ENCODE measurements at places on chromosomes 4 and X.

GRCh38 chrX:2451501-2452316 is 49.1 kb downstream of the DHRSX start:
- DNase-seq: no peak

DNA sequence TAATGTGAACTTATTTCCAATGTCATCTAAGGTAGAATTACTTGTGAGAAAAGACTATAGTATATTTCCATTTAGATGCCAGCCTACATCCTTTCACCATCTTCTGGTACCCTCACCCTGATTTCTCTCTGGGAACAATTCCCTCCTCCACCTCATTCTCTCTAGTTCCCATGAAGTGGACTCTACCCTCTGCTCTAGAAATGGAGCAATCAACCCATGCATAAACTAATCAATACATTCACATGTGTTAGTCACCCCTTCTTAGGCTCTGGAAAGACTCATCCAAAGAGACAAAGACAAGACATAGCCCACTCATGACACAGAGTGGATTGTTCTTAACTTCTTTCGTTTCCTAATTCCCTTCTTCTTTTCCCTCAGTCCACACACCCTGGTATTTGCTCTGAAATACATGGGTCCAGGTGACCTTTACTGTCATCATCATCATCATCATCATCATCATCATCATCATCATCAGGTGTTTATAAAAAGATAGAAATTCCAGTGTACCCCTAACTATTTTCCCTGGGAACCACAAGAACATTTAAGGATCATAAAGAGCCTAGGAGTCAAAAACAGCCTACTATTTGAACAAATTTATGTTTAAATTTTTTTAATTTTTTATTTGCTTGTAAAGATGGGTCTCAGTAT is 298.9 kb upstream of the GALNT7 start:
- no peak for DNase-seq

GRCh38 chr4:140659943-140660700 is 91.4 kb upstream of the UCP1 start:
- no peak for DNase-seq

GRCh38 chr4:13705521-13706041 is 78.1 kb upstream of the BOD1L1 start:
- DNase-seq: no peak

DNA sequence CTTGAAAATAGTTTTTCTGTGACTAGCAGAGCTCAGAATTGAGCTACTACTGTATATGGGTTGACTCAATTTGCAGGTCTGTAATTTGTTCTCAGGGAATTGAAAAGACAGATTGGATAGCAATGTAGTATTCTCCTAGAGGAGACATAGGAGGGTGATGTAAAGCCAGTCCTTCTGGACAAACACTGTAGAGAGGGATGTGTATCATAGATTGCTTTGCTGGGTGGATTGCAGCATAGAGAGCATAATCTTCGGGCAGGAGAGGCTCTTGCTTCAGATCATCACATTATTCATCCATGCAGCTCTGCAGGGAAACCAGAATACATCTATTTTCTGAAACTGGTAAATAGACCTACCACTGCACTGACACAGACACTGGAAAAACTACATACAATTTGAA is 1110.5 kb downstream of the RAPGEF2 start:
- DNase-seq: no peak

- DNase-seq: no peak
Observed at GRCh38 chr4:79425586-79425985, 17.6 kb upstream of the GK2 start.

- DNase-seq: no peak
Observed at GRCh38 chrX:130282151-130282550, 13.5 kb upstream of the ZNF280C start.

- DNase-seq: no peak
Observed at GRCh38 chr4:7434766-7435150, at the start of gene PSAPL1. PSAPL1 (minus strand) TSS chr4:7434930; CDS start chr4:7434879, 51 bp downstream.

DNA sequence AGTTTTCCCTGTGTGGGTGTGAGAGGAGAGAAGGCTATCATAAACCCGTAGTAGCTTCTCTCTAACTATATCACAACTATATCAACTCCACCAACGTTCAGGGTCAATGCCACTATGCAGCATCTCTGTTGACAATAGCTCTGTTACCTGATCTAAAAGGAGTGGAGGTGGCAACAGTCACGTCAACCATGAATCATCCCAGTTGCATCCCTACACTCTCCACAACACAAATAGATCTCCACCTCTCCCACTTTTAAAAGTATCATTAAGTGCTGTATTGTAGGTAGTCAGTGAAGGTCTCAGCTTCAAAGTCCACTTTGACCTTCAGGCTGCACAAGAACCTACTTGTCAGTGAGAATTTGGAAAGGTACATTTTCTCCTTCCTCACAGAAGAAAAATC is 600.5 kb upstream of the GRIA3 start:
- no peak for DNase-seq

- no peak for DNase-seq
Observed at GRCh38 chrX:22087011-22087557, 55.0 kb downstream of the PHEX start.

- no peak for DNase-seq
Observed at GRCh38 chrX:9048801-9049200, 14.9 kb upstream of the FAM9B start.

GRCh38 chrX:2635342-2635741 is 55.8 kb upstream of the CD99 start:
- no peak for DNase-seq

DNA sequence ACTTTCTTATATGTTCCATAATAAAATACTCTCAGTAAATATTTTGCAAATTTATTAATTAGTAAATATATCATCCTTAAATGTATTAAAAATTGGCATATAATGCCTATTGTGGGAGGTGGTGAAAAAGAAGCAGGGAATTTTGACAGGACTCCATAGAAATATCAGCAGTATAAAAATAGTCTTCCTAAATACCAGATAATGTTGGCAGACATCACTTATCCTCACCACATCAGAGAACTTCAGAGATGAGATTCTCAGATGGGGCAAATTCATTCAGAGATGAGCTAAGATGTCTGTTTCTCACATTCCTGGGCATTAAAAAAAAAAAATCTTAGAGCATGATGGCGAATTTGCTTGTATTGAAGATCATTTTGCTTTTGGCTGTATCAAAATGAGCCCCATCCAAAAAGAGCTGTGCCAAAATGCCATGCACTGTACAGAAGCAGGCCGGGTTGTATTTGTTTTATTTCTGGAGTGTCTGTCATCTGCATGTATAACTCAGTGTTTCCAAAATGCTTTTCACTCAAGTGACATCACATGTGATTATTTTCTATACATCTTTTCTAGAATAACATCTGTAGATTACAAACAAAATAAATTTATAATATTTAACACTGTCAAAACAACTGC is 41.7 kb downstream of the ATP8A1 start:
- no peak for DNase-seq

- DNase-seq: no peak
Observed at GRCh38 chr4:124943145-124943889, 230.8 kb upstream of the ANKRD50 start.

DNA sequence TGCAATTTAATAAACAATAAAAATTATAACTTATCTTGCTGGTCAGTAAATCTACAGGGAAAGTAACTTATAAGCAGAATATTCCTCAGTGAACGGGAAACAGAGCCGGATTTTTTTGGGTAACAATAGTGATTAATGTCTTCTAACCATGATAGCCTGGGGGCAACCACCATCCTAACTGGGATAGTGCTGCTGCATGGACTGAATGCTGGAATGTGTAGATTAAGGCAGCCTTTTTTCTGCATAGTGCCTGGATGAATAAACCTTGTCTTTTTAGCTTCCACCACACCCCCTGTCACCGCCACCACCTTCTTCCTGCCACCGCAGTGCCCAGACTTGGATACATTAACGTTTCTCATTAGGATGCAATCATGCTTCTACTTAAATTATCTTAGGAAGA is 83.6 kb upstream of the LNX1 start:
- no peak for DNase-seq

DNA sequence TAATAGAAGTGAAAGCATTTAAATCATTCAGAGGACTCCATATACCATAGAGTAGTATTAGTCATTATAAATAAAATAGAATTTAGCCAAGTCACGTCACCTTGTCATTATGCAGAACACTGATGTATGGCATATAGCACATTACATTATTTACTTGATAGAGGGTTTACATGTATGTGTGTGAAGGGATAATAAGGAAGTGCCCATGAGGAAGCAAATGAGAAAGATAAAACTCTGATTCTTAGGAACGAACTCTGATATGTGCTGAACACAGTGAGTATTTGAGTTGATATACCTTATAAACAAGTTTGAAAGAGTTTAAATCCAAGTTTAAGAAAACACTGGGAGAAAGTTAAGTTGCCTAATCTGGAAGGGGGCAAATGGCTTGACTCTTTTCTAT is 160.5 kb upstream of the NDST3 start:
- no peak for DNase-seq
